ENCODE measurements at places on chromosomes 6 and 20. TPM values are rescaled to one million over a fixed set of nuclear protein-coding genes. Genes with fewer than 3 reads are reported as not detected.

- H3K4me1 ChIP-seq, result peaks cover 30% of the 10 kb centered on the region
- H3K4me3 ChIP-seq, result no peak overlapping the region
- H3K36me3 ChIP-seq, result no peaks in the 10 kb centered on the region
- DNase-seq, result no peak
- no peaks in the 10 kb centered on the region for H3K27me3 ChIP-seq
Measured at GRCh38 chr20:48832405-48832730, 4.6 kb upstream of the PREX1 start.

DNA sequence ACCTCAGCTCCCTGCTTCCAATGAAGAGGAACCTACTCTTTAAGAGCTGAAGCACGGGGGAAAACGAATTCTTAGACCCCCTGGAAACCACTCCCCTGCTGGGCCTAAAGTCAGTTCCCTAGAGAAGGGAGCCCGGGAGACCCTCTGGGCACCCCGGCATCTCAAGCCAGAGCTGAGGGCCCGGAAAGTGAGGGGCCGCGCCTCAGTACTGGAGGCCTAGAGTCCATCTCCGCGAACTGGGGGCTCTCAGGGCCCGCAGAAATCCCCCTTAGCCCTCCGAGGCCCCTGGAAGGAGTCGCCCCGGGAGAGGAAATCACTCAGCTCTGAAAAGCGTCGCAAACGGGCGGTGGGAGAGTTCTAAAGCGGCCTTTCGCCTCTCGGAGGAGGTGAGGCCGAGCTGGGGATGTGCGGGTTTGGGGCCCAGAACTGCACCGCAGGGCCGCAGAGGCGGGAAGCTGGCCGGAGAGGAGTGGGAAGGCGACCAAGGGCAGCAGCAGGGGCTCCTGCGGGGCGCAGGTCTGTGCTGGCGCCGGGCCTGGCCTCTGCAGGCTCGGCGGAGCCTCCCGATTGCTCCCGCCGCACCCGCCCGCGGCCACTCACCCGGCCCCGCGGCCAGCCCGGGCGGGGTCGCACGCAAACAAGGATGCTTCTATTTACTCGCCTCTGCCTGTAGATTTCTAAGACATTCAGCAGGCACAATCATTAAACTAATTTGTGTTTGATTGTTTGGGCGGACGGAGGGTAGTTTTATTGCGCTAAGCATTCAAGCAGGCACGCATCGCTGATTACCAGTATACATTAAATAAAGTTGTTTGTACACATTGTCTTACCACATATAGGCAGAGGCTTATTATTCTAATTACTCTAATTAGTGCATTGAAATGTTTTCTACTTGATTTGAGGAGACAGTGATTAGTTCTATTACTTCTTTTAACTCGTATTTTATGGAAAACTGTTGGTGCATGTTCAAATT lies 9.2 kb downstream of the POU3F2 start:
- DNase-seq, result no peak
- no peaks in the 10 kb centered on the region for H3K36me3 ChIP-seq
- no peak overlapping the region for H3K27ac ChIP-seq
- H3K27me3 ChIP-seq, result peaks cover 78% of the 10 kb centered on the region

The ZNF831 gene
- total RNA-seq, result not detected

- no peak overlapping the region for H3K4me3 ChIP-seq
- H3K27me3 ChIP-seq, result no peaks in the 10 kb centered on the region
- no peak overlapping the region for H3K27ac ChIP-seq
- no peaks in the 10 kb centered on the region for H3K4me1 ChIP-seq
- H3K36me3 ChIP-seq, result peaks cover 54% of the 10 kb centered on the region
Measured at GRCh38 chr6:34858681-34859080, 29.2 kb downstream of the TAF11 start.

- H3K4me3 ChIP-seq, result peak overlapping the region; percentile 54
- H3K36me3 ChIP-seq, result no peaks in the 10 kb centered on the region
- DNase-seq, result peak; percentile 88
- peak overlapping the region; percentile 98 for H3K27ac ChIP-seq
- no peaks in the 10 kb centered on the region for H3K27me3 ChIP-seq
Measured at GRCh38 chr6:149031859-149032598, 285.2 kb downstream of the UST start.

- no peak overlapping the region for H3K4me3 ChIP-seq
- no peak for DNase-seq
- H3K27ac ChIP-seq, result no peak overlapping the region
- H3K36me3 ChIP-seq, result no peaks in the 10 kb centered on the region
- H3K27me3 ChIP-seq, result peaks cover 7% of the 10 kb centered on the region
Measured at GRCh38 chr6:97456070-97456469, 173.1 kb upstream of the MMS22L start.

- peaks cover 4% of the 10 kb centered on the region for H3K4me1 ChIP-seq
- no peaks in the 10 kb centered on the region for H3K36me3 ChIP-seq
- peaks cover 95% of the 10 kb centered on the region for H3K27me3 ChIP-seq
- H3K4me3 ChIP-seq, result no peak overlapping the region
- H3K27ac ChIP-seq, result no peak overlapping the region
Measured at GRCh38 chr6:50714487-50715379, 1.4 kb downstream of the TFAP2D start.

- peak; percentile 42 for DNase-seq
- no peak overlapping the region for H3K4me3 ChIP-seq
- peaks cover 28% of the 10 kb centered on the region for H3K27me3 ChIP-seq
- H3K27ac ChIP-seq, result no peak overlapping the region
- H3K4me1 ChIP-seq, result peaks cover 16% of the 10 kb centered on the region
Measured at GRCh38 chr6:168418711-168419121, 22.3 kb upstream of the SMOC2 start.

DNA sequence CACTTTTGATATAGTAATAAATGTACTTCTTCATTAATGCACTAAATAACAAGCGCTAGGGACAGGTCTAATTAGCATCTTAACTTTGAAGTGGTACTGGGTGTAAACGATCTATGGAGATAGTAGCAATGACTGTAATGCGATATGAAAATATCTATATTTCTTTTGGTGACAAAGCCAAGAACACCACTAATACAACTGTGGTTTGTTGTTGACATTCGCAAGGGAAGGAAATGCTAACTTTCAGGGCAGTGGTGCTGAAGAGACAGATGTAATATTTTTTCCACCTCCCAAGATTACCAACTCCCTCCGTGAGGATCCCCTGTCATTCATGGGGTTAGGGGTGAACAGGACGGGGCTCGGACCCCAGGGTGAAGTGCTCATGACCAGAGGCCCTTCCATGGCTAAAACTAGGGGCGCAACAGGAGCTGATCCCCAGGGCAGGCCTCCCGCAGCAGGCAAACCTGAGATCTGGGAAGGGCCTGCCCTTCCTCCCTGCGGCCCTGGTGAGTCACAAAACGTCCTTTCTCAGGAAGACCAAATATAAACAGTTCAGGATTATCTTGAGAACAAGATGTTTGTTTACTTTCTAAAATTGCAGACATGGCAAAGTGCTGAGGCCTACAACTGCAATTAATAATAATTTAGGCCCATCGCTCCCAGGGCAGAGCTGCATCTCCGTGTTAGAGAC lies 65.0 kb upstream of the TOX2 start:
- no peak overlapping the region for H3K27ac ChIP-seq
- DNase-seq, result peak; percentile 70
- H3K4me1 ChIP-seq, result no peaks in the 10 kb centered on the region
- no peak overlapping the region for H3K4me3 ChIP-seq
- H3K27me3 ChIP-seq, result no peaks in the 10 kb centered on the region
- no peaks in the 10 kb centered on the region for H3K36me3 ChIP-seq

DNA sequence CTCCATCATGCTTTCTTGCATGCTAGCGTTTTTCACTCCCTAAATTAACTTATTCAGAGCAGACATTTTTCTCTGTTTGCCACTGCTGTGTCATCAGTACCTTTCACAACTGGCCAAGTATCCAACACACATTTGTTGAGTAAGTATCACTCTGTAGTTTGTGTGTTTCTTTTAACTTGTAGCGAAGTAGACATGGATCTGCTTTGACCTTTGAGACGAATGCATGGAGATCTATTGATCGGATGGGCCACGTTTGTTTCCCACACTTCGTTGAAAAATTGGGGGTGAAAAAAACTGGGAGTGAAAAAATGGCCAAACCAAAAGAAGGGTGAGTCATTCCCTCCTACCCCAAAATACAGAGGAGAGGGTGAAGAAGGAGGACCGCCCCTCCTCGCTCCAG lies 12.9 kb upstream of the SLC9A8 start:
- no peak for DNase-seq
- H3K27me3 ChIP-seq, result peaks cover 8% of the 10 kb centered on the region
- no peak overlapping the region for H3K4me3 ChIP-seq
- no peaks in the 10 kb centered on the region for H3K4me1 ChIP-seq
- H3K36me3 ChIP-seq, result no peaks in the 10 kb centered on the region

DNA sequence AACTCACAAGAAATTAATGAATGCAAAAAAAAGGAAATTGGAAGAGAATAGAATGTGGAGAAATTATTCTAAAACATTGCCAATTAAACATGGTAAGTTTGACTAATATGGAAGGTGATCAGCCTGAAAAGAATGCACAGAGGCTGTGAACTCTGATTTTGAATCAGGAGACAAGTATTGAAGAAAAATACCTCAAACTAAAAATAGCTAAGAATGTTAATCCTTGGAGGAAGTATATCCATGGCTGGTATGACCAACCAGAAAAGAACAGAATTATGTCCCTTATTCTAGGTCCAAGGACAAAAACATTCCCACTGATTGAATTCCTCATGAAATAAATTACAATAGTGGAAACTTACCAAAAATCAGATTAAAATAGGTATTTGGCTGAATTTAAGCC lies 7.3 kb upstream of the RIMS1 start:
- no peak overlapping the region for H3K4me3 ChIP-seq
- H3K36me3 ChIP-seq, result no peaks in the 10 kb centered on the region
- H3K27me3 ChIP-seq, result peaks cover 33% of the 10 kb centered on the region
- no peak overlapping the region for H3K27ac ChIP-seq

DNA sequence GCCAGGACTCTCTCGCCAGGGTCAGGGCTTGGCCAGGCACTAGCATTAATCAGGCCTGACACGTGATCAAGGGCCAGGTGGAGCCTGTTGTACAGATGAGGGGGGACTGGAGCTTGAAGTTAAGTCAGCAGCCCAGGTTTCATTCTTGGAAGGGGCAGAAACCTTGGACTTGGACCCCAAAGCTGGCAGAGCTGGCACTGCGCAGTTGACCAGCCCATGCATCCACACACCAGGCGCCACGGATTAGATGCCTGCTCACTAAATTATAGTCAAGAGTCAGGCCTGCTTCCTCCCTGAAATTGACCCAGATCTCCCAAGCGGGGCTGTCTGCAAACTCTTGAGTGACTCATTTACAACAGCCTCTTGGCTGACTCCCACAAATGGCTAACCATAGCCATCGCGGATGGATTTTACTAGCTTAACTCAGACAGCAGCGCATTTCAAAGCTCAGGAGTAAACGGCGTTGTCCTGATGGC lies 4.1 kb upstream of the TAF4 start:
- no peak for DNase-seq
- H3K36me3 ChIP-seq, result no peaks in the 10 kb centered on the region
- peaks cover 7% of the 10 kb centered on the region for H3K27me3 ChIP-seq
- H3K4me1 ChIP-seq, result peaks cover 14% of the 10 kb centered on the region
- H3K4me3 ChIP-seq, result no peak overlapping the region
- H3K27ac ChIP-seq, result no peak overlapping the region

GRCh38 chr20:46810448-46811223 lies 84.0 kb upstream of the EYA2 start:
- no peak overlapping the region for H3K4me3 ChIP-seq
- no peak overlapping the region for H3K27ac ChIP-seq
- peaks cover 3% of the 10 kb centered on the region for H3K4me1 ChIP-seq
- DNase-seq, result no peak

DNA sequence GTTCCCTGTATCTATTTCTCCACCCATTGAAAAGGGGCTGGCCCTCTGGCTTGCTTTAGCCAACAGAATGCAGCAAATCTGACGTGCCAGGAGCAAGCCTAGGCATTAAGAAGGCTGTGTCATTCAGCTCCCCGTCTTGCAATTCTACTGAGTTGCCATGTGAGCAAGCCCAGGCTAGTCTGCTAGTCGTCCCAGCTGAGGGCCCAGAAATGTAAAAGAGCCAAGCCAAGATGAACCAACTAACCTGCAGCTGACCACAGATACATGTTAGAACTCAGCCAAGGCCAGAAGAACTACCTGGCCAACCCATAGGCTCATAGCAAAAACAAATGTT lies 30.1 kb downstream of the PREP start:
- peaks cover 29% of the 10 kb centered on the region for H3K4me1 ChIP-seq
- DNase-seq, result no peak
- no peak overlapping the region for H3K4me3 ChIP-seq
- H3K36me3 ChIP-seq, result peaks cover 52% of the 10 kb centered on the region

DNA sequence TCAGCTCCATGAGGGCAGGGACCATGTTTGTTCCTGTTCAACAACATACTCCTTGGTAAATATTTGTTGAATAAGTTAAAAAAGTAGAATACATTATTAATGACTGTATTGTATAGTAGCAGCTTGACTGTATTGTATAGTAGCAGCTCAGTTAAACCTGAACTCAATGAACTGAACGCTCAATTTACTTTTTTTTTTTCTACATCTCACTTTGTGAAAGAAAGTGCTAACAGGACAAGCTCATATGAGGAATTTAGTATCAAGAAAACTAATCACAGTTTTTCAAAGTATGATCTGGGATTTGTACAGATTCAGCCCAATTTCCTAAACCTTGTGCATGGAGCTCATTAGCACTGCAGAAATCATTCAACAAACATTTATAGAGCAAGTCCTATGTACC lies 38.8 kb upstream of the NR2E1 start:
- H3K4me1 ChIP-seq, result peaks cover 43% of the 10 kb centered on the region
- peaks cover 9% of the 10 kb centered on the region for H3K27me3 ChIP-seq
- H3K4me3 ChIP-seq, result no peak overlapping the region
- no peak for DNase-seq

- peaks cover 4% of the 10 kb centered on the region for H3K4me1 ChIP-seq
- H3K36me3 ChIP-seq, result no peaks in the 10 kb centered on the region
- H3K27ac ChIP-seq, result no peak overlapping the region
- H3K27me3 ChIP-seq, result peaks cover 6% of the 10 kb centered on the region
- peak; percentile 46 for DNase-seq
- no peak overlapping the region for H3K4me3 ChIP-seq
Measured at GRCh38 chr6:165811512-165811911, 148.5 kb upstream of the PDE10A start.

DNA sequence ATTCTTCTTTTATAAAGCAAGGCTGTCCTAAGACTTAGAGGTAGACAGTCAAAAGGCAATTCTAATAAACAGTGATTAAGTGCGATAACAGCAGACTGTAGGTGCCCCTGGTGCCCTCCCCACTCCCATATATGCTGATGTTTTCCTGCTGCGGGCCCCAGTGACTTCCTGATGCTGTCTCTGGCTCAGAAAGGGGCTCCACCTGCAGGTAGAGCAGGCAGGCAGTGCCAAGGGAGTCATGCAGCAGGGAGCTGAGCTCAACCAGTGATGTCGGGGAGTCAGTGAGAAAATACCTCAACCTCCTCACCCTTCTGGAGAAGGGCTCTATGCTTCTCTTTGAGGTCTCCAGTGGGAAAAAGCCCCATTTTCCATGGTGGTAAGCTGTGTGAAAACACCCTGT lies 126.7 kb upstream of the SSTR4 start:
- peaks cover 4% of the 10 kb centered on the region for H3K4me1 ChIP-seq
- H3K36me3 ChIP-seq, result no peaks in the 10 kb centered on the region
- H3K27me3 ChIP-seq, result no peaks in the 10 kb centered on the region
- H3K4me3 ChIP-seq, result no peak overlapping the region
- no peak overlapping the region for H3K27ac ChIP-seq
